Small intestine (tissue), 16 donors: ENCODE measurements at places on chromosomes 11 and 22. TPM values are rescaled to one million over a fixed set of nuclear protein-coding genes. Genes with fewer than 3 reads are reported as not detected.

- DNase-seq: no peak
Observed at GRCh38 chr11:132821014-132821413, 711.3 kb downstream of the OPCML start.

OR51E2 gene
- not detected for polyA plus RNA-seq

- DNase-seq: no peak
Observed at GRCh38 chr11:12020546-12020945, 12.1 kb upstream of the DKK3 start.

DNA sequence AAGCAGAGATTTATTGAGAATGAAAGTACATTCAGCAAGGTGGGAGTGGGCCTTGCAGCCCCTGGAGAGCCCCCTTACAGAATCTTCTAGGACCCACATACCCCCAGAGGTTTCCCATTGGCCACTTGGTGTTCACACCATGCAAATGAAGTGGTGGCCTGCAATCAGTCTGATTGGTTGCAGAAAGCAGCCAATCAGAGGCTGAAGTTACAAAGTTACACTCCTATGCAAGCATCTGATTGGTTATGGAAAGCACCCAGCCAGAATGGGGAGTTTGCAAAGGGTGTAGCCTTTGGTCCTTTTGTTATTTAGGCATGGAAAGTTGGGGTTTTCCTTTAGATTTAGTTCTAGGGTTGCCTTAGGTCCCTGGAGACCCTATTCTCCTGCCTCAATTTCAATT, 34.9 kb downstream of the UVRAG start:
- DNase-seq: no peak

- no peak for DNase-seq
Observed at GRCh38 chr11:23413057-23413456, 552.8 kb upstream of the CCDC179 start.

DAGLA gene
- polyA plus RNA-seq: 0.22 TPM

GRCh38 chr11:14861680-14862079, 30.4 kb downstream of the CYP2R1 start:
- DNase-seq: peak; percentile 97

- DNase-seq: no peak
Observed at GRCh38 chr11:8415195-8415594, 151.5 kb upstream of the LMO1 start.

DNA sequence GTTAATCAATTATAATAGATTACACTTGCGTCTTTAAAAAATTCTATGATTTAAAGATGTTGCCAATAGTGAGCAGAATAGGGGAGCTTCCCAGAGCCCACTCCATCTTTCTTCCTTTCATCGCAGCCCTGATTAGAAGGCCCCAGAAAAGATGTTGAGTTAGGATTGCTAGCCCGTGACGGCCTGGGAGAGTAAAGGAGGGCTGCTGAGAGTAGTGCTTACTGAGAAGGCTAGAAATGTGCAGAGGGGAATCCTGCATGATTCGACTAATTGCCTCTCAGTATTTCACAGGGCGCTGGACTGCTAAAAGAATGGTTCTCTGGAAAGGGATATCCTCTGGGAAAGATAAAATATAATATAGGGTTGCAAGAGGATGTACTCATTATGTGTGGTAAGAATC, 160.5 kb downstream of the C11orf87 start:
- DNase-seq: no peak

DNA sequence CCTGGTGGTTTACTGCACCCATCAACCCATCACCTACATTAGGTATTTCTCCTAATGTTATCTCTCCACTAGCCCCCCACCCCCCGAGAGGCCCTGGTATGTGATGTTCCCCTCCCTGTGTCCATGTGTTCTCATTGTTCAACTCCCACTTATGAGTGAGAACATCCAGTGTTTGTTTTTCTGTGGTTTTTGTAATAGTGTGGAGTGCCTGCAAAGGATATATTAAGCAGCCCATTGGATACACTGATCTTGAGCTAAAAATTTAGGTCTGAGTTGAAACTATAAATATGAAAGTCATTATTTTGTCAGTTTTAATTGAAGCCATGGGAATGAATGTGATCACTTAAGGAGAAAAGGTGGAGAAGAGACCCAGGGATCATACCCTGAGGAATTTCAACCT, 23.0 kb downstream of the MRPL48 start:
- no peak for DNase-seq

DNA sequence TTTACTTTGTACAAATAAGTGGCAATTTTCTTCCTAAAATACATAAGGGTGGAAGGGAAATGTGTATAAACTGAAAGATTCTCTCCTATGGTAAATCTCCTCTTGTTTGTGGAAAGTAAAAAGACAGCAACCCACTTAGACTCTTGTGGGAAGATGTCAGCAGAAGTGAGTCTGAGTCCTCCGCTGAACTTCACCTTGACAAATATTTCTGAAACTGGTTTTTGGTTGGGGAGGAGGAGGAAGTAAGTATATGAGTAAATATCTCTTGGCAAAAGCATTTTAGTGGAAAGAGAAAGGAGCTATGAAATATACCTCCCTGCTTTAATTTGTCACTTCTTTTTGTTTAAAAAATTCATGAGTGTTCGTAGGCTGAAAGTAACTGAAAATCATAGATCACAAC, 196.2 kb downstream of the KIRREL3 start:
- no peak for DNase-seq
